Diencephalon (tissue), 1 donor: ENCODE measurements at places on chromosomes 3 and 15. TPM values are rescaled to one million over a fixed set of nuclear protein-coding genes. Genes with fewer than 3 reads are reported as not detected.

The STRC gene
- total RNA-seq = 0.92 TPM

The PLXNA1 gene
- 86.7 TPM for total RNA-seq

The SNTN gene
- total RNA-seq = 2.3 TPM

The EOMES gene
- 1.6 TPM for total RNA-seq

The GCNT3 gene
- total RNA-seq = 1.8 TPM

The BOC gene
- 10.4 TPM for total RNA-seq
